ENCODE measurements at places on chromosomes 12 and 14. TPM values are rescaled to one million over a fixed set of nuclear protein-coding genes. Genes with fewer than 3 reads are reported as not detected.

- no peak for DNase-seq
These were observed 202.1 kb upstream of the KITLG start for GRCh38 chr12:88782351-88782750.

GRCh38 chr14:22570132-22570949, 18.7 kb downstream of the DAD1 start:
- DNase-seq = peak; percentile 93

The CEBPE gene
- polyA plus RNA-seq = 0.08 TPM

The MGAT2 gene
- 4.4 TPM for polyA plus RNA-seq

- DNase-seq = no peak
These were observed 749 bp downstream of the GALNT6 start for GRCh38 chr12:51390457-51390856.

- no peak for DNase-seq
These were observed 405.8 kb downstream of the MED13L start for GRCh38 chr12:115871714-115872113.

GRCh38 chr14:95096476-95096875, 60.9 kb downstream of the DICER1 start:
- no peak for DNase-seq

GRCh38 chr14:52049271-52049670, 19.6 kb downstream of the NID2 start:
- no peak for DNase-seq

DNA sequence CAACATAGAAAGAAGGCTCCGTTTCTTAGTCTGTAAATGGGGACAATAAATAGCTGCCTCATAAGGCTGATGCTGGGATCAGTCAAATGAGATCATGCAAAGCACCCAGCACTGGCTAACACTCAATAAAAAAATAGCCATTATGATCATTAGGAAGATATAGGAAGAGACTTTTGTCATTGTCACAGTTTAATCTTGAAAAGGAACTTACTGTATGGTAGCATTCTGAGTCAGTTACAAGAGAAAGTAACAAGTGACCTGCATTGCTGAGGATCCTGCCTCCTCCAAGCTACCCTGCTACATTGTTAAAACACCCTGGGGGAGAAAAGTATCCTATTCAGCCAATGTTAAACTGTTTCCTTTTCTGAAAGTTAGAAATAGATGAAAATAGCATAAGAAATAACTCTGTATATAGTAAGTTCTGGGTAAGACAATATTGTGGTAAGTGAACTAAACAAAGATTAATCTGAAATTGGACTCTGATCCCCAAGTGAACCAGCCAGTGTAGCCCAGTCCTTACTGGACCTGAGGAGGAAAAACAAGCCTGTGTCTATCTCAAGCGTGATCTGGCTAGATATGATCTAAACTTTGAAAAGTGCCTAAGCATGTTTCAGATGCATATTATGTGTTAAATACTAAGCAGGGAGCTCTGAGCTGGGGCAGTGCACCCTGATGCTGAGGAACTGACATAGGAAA, 3.6 kb upstream of the NUDT4 start:
- no peak for DNase-seq

DNA sequence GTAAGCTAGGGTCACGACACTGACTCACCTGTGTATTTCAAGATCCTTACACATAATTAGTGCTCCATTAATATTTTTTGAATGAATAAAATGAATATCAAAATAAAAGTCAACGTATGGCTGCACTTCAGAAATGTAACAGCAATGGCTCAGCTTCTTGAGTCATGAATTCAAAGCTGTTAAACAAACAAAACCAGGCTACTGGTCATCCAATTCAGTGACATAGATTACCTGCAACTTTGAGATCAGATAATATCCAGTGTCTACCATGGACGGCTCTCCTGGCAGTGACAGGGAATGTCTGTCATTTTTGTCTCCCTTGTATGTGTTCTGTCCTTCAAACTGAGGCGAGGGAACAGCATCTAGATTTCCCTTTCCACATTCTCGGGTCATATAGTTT, 225.6 kb downstream of the EFCAB11 start:
- DNase-seq = no peak

GRCh38 chr12:71890475-71890874, 48.2 kb upstream of the TPH2 start:
- DNase-seq = no peak

GRCh38 chr14:53784688-53785087, 171.9 kb downstream of the BMP4 start:
- DNase-seq = no peak

GRCh38 chr12:75979181-75979580, 52.4 kb downstream of the PHLDA1 start:
- no peak for DNase-seq

The OR4L1 gene
- polyA plus RNA-seq = not detected

The TMEM179 gene
- polyA plus RNA-seq = 0.60 TPM

The CPM gene
- 27.3 TPM for polyA plus RNA-seq

The RERGL gene
- 10.5 TPM for polyA plus RNA-seq

GRCh38 chr12:50708631-50709030, 55.3 kb upstream of the ATF1 start:
- no peak for DNase-seq

The HOXC12 gene
- polyA plus RNA-seq = not detected

The ANKRD33 gene
- polyA plus RNA-seq = 0.17 TPM

The SLC6A15 gene
- 1.1 TPM for polyA plus RNA-seq

DNA sequence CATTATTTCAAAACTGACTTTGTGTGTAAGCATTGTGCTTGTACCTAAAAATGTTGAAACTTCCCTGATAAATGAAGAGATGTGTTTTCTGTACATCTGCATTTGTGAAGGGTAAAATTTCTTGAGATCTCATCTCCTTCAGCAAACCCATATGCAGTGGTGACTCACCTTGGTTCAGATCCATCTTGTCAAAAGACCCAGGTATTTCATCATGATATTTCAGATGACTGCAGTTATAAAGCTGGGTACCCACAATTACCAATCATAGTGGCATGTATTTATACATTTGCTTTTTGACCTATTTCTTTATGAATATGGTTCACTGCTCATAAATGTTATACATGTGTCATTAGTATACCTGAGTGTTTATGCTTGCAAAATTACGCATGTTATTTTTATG, 1213.6 kb downstream of the GALC start:
- no peak for DNase-seq

DNA sequence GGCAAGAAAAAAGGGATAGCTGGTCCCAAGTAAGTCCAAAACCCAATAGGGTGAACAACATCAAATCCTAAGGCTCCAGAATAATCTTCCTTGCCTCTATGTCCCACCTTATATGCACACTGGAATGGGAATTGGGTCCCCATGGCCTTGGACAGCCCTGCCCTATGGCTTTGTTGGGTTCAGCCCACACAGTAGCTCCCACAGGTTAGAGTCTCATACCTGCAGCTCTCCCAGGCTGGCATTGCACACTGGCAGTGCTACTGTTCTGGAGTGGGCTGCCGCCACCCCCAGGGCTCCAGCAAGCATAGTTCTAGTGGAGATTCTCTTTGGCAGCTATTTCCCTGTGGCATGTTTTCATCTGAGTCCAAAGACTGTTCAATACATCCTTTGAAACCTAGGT, 352.4 kb upstream of the CLEC14A start:
- no peak for DNase-seq

The TMTC1 gene
- 26.2 TPM for polyA plus RNA-seq

DNA sequence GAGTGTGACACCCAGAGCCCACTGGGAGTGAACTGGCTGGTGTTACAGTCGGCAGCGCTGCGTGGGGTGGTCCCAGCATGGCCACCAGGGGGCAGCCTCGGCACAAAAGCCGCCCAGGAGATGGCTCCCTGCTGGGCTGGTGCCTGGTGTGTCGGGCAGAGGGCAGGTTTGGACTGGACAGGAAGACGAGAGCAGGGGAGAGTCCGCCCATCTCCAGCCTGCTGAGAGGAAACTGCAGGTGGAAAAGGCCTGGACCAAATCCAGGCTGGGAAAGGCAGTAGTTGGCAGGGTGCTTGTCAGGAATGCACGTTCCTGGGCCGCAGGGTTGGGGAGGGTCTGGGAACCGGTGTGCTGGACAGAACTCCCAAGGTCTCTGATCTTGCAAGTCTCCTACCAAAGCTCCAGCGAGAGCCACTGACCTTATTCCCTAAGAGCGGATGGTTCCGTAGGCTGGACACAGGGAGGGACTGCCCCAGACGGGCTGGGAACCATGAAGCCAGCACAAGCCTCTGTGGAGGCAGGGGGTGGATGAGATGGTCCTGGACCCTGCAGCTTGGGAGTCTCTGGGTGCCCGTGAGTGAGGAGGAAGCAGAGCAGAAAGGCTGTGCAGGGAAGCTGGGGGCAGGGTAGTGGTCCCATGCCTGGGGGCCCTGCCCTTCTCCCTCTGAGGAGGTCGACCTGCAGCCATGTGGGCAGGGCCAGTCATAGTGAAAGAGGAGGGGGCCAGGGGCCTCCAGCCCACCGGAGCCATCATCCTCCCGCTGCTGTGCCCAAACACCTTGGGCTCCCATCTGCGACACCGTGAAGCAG, 1.8 kb downstream of the AHNAK2 start:
- DNase-seq = no peak

- no peak for DNase-seq
These were observed 40.2 kb downstream of the CYP46A1 start for GRCh38 chr14:99724196-99724891.

The DCAF11 gene
- polyA plus RNA-seq = 75.4 TPM

DNA sequence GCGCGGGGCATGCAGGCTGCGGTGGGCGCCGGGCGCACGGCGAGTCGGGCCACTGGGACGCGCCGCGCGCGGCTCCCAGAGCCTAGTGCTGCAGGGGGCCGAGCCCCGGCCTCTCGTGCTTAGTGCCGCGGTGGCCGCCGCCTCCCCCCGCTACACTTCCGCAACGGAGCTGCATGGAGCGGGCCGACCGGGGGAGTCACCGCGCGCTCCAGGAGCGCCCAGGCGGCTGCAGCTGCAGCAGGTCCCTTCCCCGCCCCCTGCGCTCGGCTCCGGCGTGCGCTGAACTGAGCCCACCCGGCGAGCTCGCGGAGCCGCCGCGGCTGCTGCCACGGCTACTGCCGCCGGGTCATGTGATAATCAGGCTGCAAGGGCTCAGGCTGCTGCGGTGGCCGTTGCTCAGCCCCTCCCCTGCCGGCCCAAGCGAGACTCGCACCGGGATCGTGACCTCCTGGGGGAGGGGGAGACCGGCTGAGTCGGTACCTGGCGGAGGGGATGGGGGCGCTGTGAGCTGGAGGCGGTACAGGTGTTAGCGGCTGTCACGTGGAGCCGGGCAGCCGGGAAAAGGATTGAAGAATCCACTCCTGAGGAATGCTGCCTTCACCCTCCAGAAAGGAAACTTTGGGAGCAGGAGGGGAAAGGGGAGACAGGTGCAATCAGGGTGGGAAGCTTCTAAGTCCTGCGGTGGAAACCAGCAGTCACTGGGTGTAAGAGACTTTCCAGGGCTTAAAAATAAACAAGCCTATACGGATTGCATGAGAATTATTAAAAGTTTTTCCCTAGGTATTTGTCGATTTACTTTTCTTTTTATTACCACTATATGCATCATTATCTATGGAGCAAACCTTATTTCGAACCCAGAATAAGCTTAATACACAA, at the start of gene PPM1H:
Gene PPM1H (minus strand): TSS at position 352 of the 876 bp plus-strand sequence. CDS start 414 bp downstream, outside the sequence.
- DNase-seq = peak; percentile 86

- DNase-seq = no peak
These were observed 273.6 kb upstream of the MDGA2 start for GRCh38 chr14:47949006-47949405.

DNA sequence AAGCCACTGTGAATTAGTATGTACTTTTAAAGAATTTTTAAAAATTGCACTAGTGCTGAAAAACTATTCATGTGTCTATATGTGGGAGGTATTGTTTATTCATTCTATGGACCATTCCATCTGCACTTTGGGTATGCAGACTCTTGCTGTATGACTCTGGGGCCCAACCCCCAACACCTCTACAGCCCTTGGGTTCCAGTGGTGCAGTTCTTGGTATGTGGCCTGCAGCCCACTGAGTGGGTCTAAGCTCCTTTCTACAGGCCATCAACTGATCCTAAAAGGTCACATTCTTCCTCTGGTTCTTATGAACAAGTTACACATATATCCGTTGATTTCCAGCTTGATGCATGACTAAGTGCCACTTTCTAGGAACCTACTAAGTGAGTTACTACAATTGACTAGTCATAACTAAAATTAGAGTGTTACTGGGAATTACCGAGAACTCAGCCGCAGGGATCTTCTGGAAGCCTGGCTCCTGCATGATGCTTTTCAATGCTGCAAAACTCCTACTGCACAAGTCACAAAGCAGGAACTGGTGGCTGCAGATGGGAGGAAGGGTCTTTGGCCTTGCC, 62.4 kb upstream of the MED13L start:
- DNase-seq = no peak

GRCh38 chr14:64891173-64891838, 11.6 kb upstream of the SPTB start:
- no peak for DNase-seq

GRCh38 chr12:120356567-120357030, 12.4 kb downstream of the MSI1 start:
- peak; percentile 62 for DNase-seq

- no peak for DNase-seq
These were observed 27.4 kb downstream of the MDM2 start for GRCh38 chr12:68835333-68835908.
